ENCODE measurements at places on chromosomes 1 and 21.

DNA sequence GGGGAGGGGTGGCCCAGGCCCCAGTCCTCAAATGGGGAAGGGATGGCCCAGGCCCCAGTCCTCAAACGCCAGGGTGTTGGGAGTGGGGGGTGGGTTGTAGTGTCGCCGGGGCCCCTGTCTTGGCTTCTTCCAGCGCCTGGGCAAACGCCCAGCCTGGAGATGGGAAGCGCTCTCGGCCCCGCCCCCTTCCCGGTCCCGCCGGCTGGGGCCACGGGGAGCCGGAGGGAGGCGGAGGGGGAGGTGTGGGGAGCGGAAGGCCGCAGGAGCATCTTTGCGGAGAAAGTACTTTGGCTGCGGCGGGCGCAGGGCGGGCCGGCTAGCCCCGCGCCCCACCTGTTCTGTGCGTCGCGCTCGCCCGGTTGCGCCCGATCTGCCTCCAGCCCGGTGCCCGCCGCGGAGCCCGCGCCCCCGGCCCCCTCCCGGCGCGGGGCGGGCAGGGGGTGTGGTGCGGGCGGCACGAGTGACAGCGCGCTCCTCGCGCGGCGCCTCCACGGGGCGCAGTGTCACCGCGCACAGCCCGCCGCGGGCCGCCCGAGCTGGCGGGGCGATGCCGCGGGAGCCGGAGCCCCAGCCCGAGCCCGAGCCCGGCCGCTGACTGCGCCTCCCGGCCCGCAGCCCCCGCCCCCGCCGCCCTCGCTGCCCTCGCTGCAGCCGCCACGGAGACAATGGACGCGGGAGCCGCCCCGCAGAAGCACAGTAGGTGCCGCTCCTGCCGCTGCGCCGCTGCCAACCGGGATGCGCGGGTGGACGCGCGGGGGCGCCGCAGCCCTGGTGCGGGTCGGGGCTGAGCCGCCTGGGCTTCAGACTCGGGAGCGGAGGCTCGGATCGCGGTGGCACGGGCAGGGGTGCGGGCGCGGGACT is 31.1 kb upstream of the PEX10 start:
- no peak for DNase-seq

GRCh38 chr1:90200646-90201205 is 205.8 kb downstream of the ZNF326 start:
- no peak for DNase-seq

DNA sequence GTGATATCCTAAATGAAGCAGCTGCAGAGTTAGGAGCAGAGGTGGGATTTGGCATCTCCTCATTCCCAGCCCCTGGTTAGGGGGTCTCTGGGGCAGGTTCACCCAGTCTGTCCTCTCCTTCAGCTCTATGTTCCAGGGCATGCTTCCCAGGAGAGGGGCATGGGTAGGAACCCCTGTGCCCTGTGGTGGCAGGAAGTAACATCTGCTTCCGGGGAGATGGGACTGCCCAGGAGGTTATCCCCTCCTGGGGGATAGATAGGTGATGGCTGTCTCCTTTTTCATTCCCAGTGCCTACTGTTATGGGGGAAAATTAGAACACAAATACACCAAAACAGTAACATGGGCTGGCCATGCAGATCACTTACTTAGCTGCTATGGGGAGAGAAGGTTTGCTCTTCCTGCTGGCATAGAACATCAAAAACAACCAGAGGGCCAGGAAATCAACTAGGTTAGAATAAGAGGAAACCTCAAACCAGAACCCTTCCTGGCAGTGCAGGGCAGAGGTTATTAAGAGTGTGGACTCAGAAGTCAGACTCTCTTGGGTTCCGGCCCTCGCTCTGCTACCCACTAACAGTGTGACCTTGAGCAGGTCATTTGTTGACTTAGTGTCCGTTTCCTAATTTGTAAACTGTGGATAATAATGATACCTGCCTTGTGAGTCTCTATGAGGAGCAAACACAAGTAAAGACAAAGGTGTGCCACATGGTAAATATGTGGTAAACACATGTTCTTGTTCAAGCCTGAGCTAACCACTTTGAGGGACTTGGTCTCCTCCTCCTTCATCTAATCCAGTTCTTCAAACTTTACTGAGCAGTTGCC is 157.8 kb upstream of the JUN start:
- DNase-seq, result no peak

DNA sequence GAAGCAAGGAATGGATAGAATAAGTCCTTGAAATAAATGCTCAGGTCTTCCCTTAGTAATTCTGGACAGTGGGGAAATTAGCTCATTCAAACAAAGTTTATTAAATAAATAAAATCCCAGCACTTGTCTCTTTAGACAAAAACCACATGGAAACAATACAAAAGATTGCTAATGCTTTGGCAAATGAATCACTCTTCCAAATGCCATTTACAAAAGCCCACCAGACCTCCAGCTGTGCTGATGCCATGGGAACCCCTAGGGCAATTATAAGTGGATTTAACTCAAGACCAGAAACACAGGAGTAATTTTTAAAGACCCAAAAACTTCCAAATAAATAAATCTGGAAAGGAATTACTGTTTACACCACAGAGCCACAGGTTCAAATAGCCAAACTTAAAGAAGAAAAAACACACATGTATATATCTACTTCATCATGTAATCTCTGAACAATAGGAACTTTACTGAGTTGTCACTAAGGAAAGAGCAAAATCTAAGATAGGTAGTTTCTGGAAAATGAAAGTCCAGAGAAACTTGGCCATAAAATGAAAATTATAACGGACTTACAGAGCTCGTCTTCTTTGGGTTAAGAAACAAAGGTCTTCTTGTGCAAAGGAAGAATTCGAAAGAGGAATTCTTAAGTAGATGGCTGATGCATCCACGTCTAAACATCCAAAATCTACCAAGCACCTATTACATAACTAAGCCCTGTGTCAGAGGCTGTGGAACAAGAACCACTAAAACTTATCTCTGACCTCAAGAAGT is 399.4 kb downstream of the SMYD3 start:
- no peak for DNase-seq

DNA sequence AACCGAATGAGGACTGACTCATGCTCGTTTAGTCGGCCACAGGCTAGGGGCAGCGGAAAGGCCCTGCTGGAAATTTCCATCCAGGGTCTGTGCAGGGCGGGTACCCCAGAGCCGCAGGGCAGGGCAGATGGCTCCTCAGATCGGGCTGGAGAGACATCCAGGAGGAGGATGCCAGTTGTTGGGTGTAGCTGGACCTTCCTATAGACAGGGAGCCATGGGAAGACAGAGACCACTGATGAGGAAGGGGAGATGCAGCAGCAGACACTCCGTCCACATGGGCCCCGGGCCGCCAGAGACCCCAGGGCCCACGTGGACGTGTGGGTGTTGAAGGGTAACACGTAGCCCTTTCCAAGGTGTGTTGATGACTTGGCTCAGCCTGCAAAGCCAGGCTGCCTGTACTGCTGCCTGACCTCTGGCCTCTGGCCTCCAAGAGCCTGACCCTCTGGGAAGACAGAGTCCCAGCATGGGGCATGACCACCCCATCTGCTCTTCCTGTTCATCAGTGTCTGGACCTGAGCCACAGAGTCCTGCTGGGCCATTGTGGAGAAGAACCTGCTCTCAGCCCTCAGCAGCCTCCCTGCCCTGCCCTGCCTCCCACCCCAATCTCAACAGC is 4.8 kb downstream of the GNG4 start:
- no peak for DNase-seq

- DNase-seq, result no peak
Observed at GRCh38 chr1:179706339-179706941, 36.7 kb upstream of the FAM163A start.

GRCh38 chr1:78497201-78497600 is 6.4 kb downstream of the PTGFR start:
- no peak for DNase-seq

Data from RWPE2 (cell line).